Effector CD4-positive, alpha-beta T cell (primary cell): ENCODE measurements at places on chromosomes 1 and 21.

GRCh38 chr1:46484783-46485490 is 4.7 kb upstream of the DMBX1 start:
- DNase-seq: no peak

GRCh38 chr1:110857964-110858948 is 14.7 kb upstream of the CD53 start:
- no peak for DNase-seq

- DNase-seq: no peak
Observed at GRCh38 chr1:79396901-79397300, 390.4 kb upstream of the ADGRL4 start.

- no peak for DNase-seq
Observed at GRCh38 chr1:182206626-182207239, 145.2 kb upstream of the ZNF648 start.

- DNase-seq: no peak
Observed at GRCh38 chr1:98763488-98764150, 102.1 kb downstream of the SNX7 start.

GRCh38 chr1:240293706-240294105 is 202.0 kb downstream of the FMN2 start:
- no peak for DNase-seq

DNA sequence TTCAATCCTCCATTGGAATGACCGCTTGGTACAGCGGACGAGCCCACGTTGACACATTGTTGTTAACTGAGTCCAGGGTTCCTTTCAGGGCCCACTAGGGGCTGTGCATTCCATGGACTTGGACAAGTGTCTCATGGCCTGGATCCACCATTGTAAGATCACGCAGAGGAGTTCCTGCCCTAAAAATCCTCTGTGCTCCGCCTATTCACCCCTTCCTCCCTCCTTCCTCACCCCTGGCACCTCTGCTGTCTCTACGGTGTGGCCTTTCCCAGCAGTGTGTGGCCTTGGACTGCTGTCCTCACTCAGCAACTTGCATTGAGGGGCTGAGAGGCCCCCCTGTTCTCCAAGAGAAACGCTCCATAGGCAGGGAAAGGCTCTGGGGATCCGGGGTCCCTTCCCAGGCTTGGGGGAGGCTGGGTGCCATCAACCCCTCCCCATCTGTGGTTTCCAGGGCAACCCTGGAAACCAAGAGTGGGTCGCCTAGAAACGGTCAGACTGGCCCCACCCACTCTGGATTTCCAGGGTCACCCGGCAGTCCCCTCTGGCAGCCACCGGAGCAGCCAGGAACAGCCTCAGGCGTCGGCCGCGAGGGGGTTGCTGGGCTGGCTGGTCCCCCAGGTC is 50.9 kb downstream of the MEGF6 start:
- DNase-seq: no peak

GRCh38 chr1:2145946-2146835 is 48.4 kb downstream of the FAAP20 start:
- DNase-seq: no peak
